ENCODE measurements at places on chromosomes 12 and 14. TPM values are rescaled to one million over a fixed set of nuclear protein-coding genes. Genes with fewer than 3 reads are reported as not detected.

Gene KRT78
- total RNA-seq: not detected

Gene RPGRIP1
- total RNA-seq: not detected

Gene HCAR1
- 0.08 TPM for total RNA-seq

Gene IQSEC3
- total RNA-seq: 1.7 TPM

Gene ADGRD1
- total RNA-seq: not detected

Gene ANO4
- not detected for total RNA-seq

DNA sequence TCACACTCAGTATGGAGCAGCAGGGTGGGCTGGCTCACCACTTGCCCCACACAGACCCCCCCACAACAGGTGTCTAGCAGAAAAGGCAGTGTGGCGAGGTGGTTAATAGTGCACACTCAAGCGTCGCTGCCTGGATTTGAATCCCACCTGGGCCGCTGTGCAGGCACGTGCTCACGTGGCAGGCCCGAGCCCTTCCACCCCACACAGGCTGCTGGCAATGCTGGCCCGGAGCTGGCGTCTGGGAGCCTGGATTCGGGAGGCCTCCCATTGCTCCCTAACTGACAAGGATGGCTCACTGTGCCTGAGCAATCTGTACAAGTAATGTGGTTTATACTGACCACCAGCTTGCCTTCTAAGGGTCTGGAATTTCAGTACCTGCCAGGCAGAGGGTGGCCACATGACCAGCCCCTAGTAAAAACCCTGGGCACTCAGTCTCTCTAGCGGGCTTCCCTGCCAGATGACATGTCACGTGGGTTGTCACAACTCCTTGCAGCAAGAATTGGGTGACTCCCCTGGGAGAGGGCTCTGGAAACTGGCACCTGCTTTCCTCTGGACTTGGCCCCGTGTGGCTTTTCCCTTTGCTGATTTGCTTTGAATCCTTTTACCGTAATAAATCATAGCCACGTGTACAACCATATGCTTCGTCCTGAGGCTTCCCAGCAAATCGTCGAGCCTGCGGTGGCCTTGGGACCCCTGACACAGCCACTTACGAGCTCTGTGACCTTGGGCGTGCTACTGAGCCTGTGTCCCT, 72.8 kb downstream of the SCARB1 start:
- no peak for DNase-seq

DNA sequence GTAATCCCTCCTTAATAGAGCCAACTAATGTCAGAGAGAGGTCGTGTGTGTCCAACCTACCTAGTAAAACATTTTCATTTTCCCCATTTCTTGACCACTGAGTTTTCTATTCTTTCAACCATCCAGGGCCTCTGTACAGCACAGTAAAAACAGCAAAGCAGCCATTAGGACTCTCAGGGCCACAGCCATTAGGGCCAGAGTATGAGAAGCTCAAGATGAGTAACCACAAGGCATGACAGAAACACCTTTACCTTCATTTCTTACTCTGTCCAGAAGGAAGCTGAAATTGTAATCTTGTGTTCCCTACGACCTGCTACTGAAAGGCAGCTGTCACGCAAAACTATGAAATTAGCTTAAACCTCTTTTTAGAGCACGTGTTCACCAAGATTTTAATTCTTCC, 2.3 kb downstream of the SPPL3 start:
- no peak for DNase-seq

DNA sequence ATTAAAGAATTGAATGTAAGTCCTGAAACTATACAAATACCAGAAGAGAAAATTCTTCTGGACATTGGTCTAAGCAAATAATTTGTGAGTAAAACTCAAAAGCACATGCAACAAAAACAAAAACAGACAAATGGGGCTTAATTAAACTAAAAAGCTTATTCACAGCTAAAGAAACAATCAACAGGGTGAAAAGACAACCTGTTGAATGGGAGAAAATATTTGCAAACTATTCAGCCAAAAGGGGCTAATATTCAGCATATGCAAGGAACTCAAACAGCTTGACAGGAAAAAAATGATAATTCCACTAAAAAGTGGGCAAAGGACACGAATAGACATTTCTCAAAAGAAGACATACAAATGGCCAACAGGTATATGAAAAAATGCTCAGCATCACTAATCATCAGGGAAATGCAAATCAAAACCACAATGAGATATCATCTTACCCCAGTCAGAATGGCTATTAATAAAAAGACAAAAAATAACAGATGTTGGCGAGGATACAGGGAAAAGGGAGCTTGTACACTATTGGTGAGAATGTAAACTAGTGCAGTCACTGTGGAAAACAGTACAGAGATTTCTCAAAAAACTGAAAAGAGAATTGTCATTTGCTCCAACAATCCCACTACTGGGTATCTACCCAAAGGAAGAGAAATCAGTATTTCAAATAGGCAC, 177.5 kb upstream of the RTL1 start:
- DNase-seq: no peak

- no peak for DNase-seq
Observed at GRCh38 chr12:121717041-121717699, 4.6 kb downstream of the TMEM120B start.

GRCh38 chr14:75885829-75886228, 96.0 kb downstream of the TGFB3 start:
- DNase-seq: no peak

DNA sequence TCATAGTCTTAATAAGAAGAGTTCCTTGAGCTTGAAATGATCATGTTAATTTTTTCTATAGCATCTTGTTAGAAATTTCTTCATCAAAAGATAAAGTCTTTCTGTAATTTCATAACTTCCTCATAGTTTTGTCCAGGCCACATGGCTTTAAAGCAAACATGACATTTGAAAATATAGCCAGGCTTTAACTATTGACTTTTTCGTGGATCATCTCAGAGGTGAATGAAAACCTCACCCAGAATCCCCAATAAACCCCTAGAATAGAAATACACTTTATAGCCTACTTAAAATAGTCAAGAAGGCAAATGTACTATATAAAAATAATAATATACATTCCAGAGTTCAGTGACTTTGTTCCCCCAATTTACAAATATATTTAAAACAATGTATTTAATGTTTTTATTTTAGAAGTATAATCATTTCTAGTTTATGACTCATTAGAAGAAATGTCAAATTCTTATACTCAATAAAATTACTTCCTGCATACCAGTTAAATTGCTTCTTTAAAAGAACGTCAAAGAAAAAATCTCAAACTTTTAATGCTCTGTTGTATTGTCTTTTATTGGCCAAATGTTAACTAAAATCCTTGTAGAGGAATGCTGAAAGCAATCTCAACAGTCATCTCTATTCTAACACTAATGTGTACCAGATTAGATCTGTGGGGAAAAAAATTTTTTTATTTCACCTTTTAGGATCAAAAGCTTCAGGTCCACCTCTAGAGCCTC, 21.6 kb downstream of the EXOC5 start:
- DNase-seq: no peak

- DNase-seq: no peak
Observed at GRCh38 chr12:26239852-26240815, 44.8 kb downstream of the SSPN start.

DNA sequence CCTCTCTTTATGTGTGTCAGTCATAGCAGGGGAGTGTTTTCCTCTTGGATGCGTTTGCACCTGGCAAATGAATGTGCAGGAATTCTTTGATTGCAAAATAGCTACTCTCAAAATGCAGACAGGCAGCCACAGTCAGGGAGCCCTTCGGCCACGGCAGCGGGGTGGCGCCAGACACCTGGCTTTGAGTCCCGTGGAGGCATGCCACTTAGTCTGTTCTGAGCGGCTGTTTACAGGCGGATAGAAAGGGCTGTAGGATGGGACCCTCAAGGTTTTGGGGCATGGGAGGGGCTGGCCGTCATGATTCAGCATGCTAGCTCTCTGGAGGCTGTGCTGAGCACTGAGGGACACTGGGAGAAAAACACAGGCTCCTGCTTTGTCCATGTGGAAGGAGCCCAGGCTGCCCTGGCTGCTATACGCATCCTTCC, 117.1 kb downstream of the SLC25A47 start:
- peak; percentile 54 for DNase-seq

GRCh38 chr14:21346532-21347135, 37.2 kb downstream of the SUPT16H start:
- DNase-seq: no peak

- no peak for DNase-seq
Observed at GRCh38 chr14:87268997-87269396, 724.0 kb downstream of the GALC start.

GRCh38 chr14:94449930-94450329, 2.7 kb downstream of the SERPINA11 start:
- DNase-seq: no peak

- no peak for DNase-seq
Observed at GRCh38 chr14:77353469-77354141, 23.3 kb downstream of the TMED8 start.

GRCh38 chr12:19093218-19093617, 36.3 kb upstream of the PLEKHA5 start:
- no peak for DNase-seq

DNA sequence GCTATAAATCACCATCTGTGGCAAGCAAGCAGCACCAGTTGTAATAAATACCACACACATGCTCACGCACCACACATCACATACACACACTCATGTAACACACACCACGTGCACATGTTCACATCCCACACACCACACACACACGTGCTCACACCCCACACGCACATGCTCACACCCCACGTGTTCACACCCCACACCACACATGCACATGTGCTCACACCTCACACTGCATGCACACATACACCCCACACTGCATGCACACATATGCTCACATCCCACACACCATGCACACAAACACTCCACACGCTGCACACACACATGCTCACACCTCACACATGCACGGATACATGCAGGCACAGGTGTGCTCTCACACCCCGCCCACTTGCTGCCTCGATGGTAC, 22.9 kb upstream of the ANKLE2 start:
- no peak for DNase-seq

All from activated CD8-positive, alpha-beta T cell treated with anti-CD3 and anti-CD28 coated beads, Interleukin-2, amount 10 ng/mL, durations not matched to agents 7 days and 5 days (primary cell).